ENCODE measurements at places on chromosomes 12 and 14.

GRCh38 chr12:76201758-76202157, 117.3 kb upstream of the NAP1L1 start:
- DNase-seq, result no peak

GRCh38 chr14:101217080-101217463, 313.6 kb upstream of the RTL1 start:
- DNase-seq, result peak; percentile 6

DNA sequence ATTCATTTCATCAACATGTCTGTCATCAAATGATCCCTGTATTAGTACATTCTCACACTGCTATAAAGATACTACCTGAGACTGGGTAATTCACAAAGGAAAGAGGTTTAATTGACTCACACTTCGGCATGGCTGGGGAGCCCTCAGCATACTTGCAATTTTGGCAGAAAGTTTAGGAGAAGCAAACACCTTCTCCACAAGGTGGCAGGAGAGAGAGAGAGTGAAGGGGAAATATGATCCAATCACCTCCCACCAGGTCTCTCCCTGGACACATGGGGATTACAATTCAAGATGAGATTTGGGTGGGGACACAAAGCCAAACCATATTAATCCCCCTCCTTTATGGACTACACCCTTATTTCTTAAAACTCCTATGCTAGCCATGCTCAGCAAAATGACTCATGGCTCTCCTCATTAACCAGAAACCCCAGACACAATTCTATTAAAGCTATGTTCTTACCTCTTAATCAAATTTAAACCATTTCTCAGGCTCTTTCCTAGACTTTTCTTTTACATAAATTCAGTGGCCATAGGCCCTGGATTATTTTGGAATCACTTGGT, 932.3 kb downstream of the FLRT2 start:
- DNase-seq, result peak; percentile 2

GRCh38 chr12:46628176-46628575, 197.6 kb downstream of the SLC38A4 start:
- DNase-seq, result no peak

- no peak for DNase-seq
Measured at GRCh38 chr12:26295001-26295400, 99.6 kb downstream of the SSPN start.

- DNase-seq, result no peak
Measured at GRCh38 chr14:91341751-91342154, 75.9 kb downstream of the CCDC88C start.

DNA sequence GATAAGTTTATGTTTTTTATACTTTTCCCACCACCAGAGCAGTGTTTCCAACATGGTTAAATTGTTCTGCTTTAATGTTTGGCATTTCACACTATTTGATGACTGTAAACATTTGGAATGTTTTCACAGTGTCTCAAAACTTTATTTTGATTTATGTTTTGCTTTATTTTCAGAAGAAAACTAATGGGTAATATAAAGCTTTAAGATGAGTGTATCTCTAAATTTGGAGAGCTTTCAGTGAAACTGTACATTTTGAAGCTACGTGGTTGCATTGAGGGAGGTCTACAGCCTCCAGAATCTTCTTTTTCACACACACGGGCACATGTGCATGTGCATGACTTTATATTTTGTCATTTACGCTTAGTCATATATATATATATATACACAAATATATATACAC, 10.7 kb downstream of the BICD1 start:
- DNase-seq, result no peak

- DNase-seq, result no peak
Measured at GRCh38 chr14:75452900-75453816, 25.3 kb downstream of the JDP2 start.

DNA sequence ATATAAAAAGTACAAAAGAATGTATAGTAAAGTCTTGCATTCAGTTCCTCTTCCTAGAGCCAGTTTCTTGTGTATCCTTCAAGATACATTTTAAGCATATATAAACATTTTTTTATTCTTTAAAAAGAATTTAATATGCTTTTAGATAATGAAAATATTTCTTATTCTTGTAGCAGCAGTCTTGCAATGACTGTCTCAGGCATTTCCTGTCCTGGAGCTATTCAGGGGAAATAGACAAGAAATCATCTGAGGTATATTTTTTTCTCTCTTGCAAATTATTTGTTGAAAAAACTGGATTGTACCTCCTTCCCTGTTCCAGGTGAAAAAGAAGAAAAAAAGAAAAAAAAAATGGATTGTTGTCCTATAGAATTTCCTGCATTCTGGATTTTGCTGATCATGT, 17.0 kb upstream of the ERBB3 start:
- no peak for DNase-seq

GRCh38 chr12:81083906-81084513, 6.1 kb downstream of the ACSS3 start:
- no peak for DNase-seq

DNA sequence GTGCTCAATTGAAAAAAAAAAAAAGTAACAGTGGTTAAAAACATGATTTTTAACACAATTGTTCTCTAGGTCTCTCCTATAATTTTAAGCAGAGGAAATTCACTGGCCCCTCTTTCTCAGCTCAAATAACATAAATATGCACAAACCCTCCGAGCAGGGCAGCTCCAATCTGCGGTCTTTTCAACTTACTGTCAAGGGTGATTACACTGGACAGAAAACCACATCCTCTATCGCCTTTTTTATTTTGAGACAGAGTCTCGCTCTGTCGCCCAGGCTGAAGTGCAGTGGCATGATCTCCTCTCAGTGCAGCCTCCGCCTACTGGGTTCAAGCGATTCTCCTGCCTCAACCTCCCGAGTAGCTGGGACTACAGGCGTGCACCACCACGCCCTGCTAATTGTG, 16.5 kb upstream of the GABARAPL1 start:
- DNase-seq, result no peak

- no peak for DNase-seq
Measured at GRCh38 chr14:32190673-32191072, 11.2 kb upstream of the RNU6-7 start.

GRCh38 chr14:27506272-27506671, 908.4 kb upstream of the NOVA1 start:
- DNase-seq, result no peak

- DNase-seq, result no peak
Measured at GRCh38 chr12:109331301-109331952, 16.3 kb upstream of the MYO1H start.

GRCh38 chr12:58787021-58787760, 133.1 kb downstream of the LRIG3 start:
- no peak for DNase-seq

DNA sequence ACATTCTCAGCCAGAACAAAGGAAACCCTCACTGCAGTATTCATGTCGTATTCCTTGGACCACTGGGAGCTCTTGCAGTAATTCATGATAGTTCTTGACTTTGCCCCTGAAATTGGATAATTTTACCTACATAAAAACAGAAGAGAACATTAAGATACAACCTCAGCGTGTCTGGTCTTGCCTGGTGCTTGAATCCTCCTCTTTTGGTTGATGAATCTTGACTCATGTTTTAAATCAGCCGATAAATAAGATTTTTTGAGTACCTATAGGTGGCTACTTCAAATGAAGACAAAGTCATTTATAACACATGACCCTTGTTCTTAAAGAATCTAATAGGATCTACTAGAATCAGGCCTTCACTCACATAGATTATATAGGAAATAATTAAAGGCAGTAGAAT, 221.0 kb downstream of the PTPRO start:
- DNase-seq, result no peak

GRCh38 chr14:89992273-89992672, 36.5 kb downstream of the TDP1 start:
- DNase-seq, result no peak

GRCh38 chr12:22544038-22544979, at the start of gene C2CD5:
TSS of gene C2CD5 (minus strand) at chr12:22544542. CDS start at chr12:22544150, 392 bp downstream.
- peak; percentile 89 for DNase-seq

DNA sequence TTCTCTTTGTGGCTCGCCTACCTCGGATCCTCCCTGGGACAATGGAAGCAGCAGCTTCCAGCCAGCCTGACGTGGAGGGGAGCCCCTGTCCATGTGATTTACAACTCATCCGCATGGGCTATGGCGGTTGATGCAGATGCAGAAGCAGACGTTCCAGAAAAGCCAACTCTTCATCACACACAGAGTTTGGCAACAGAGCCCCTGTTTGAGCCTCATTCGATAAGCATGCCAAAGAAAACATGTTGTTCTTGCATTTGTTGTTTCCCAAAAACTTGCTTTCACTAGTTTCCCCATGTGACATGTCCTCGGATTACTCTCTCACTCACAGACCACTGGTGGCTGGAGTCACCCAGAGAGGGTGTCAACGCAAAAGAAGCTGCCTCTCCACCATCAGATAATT, 16.4 kb upstream of the TC2N start:
- DNase-seq, result no peak

GRCh38 chr12:124740691-124741137, 123.0 kb downstream of the SCARB1 start:
- DNase-seq, result no peak

DNA sequence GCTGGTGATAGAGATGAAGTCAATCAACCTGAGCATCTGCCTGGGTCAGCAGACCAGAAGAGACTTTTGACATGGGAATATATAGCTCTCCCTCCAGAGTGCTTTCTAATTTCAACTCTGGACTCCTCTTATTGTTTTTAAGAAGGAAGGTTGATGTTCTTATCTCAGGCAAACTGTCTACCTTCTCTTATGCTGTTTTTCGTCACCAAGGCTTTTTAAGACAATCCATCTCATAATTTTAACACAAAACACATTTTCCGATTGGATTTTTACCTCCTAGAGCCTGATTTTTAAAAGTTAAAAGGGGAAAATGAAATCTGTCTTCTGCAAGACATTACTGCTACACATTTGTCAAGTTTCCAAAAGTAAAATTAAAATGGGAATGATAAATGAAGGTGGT, 368.7 kb upstream of the MIS18BP1 start:
- no peak for DNase-seq

GRCh38 chr14:90062822-90063539, 1.2 kb downstream of the KCNK13 start:
- no peak for DNase-seq

- no peak for DNase-seq
Measured at GRCh38 chr12:76156726-76157125, 72.2 kb upstream of the NAP1L1 start.

DNA sequence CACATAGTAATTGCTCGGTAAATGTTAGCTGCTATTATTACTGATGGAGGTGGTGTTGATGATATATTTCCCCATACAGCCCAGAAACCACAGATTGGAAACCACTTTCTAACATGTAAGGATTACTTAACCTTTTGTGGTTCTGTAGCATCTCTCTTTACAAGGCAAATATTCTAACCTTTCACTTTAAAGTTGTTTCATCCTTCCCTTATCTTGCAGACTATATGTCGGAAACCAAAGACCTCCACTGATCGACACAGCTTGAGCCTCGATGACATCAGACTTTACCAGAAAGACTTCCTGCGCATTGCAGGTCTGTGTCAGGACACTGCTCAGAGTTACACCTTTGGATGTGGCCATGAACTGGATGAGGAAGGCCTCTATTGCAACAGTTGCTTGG, 75.8 kb downstream of the FRMD6 start:
- no peak for DNase-seq

GRCh38 chr12:124075841-124076240, 102.8 kb downstream of the ZNF664 start:
- no peak for DNase-seq

- no peak for DNase-seq
Measured at GRCh38 chr12:111360325-111360930, 8.5 kb downstream of the PHETA1 start.

DNA sequence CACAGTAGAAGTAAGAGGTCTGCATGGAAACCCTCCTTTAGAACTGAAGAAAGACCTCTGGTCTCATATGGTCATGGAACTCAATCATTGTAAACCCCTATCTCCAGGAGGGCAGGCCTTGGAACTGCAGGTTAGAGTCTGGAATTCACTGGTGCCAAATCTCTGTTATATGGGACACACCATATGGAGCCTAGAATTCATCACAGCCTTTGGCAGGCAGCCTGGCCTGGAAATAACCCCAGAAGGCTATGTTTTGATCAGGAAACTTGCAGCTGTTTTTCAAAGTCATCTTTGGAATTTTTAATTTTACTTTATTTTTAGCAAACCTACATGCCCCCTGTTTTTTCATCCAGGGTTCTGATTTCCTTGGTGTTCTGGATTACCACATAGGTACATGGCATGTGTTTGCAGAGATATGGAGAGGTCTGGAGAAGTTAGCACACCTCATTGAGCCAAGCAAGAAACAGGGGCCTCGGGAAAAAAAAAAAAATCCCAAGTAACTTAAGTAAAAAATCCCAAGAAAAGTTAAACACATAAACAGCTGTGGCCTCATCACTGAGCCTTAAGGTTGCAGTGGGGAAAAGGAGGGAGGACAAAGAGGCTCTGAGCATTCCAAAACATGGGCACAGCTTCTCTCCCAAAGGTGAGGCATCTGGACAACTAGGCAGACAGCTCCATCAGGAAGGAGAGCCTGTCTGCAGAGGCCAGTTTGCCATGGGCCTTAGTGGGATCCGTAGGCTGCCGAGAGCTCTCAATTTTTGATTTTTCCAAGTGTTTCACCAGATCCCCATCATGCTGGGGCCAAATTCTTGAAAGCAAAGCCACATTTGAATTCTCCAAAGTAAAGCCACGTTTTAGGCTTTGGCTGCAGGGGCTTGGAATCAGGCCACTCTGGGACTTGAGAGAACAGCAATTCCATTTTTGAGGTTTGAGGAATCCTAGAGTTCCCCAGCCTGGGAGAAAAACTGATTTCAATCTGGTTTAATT, 339.6 kb upstream of the TBX3 start:
- no peak for DNase-seq

DNA sequence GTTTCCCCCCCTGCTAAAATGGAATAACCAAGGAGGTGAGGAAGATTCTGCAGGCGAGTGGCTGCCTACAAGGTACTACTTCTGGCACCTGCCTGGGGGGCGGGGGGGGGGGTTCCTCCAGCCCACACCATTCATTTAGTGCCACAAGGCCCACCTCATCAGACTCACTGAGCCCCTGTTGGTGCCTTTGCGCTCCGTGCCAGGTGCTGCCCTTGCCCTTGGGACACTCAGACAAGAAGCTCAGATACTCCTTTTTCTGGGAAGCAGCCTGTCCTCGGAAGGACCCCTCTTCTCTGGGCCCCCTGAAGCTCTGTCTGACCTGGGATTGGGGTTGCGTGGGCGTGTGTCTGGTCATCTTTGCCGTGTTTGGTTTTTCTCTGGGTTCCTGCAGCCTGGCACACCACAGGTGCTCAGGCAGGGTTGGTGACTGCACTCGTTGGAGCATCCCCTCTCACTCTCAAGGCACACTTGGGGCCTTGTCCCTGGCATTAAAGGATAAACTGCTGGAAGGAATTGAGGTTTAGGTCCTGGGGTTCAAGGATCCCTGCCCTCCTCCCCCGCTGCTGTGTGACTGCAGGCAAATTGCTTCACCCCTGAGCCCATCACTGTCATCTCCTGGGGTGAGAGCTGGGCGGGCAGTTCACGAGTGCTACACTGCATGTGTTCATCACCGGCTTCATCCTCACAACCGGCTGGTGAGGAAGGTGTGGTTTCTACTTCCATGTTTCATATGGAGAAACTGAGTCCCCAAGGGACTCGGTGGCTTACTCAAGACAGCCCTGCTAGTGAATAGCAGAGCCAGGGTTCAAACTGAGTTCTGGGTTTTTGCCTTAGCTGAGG, 16.9 kb downstream of the FAM222A start:
- DNase-seq, result no peak

GRCh38 chr14:88305528-88306322, 17.3 kb downstream of the KCNK10 start:
- no peak for DNase-seq

- no peak for DNase-seq
Measured at GRCh38 chr14:91918186-91918883, 29.2 kb downstream of the FBLN5 start.

GRCh38 chr14:63659726-63660125, 18.1 kb upstream of the WDR89 start:
- no peak for DNase-seq
